HepG2 (cell line): ENCODE measurements at places on chromosomes 1 and 21. TPM values are rescaled to one million over a fixed set of nuclear protein-coding genes. Genes with fewer than 3 reads are reported as not detected.
A peak's percentile ranks its signal among the peaks of the same experiment; 100 is the strongest.

The KRTAP12-2 gene
- polyA plus RNA-seq = not detected in 2 replicates

GRCh38 chr1:77697441-77697840 lies 15.0 kb upstream of the ZZZ3 start:
- DNase-seq = no peak

The TINAGL1 gene
- 76.8 and 139 TPM in 2 replicates for polyA plus RNA-seq

GRCh38 chr1:1357871-1358432 lies 403 bp downstream of the MXRA8 start:
- DNase-seq = no peak

The SERINC2 gene
- 126 and 165 TPM in 2 replicates for polyA plus RNA-seq

GRCh38 chr1:25047506-25048240 lies 117.6 kb upstream of the RUNX3 start:
- no peak for DNase-seq

The JAM2 gene
- 0.04 and 0.07 TPM in 2 replicates for polyA plus RNA-seq

DNA sequence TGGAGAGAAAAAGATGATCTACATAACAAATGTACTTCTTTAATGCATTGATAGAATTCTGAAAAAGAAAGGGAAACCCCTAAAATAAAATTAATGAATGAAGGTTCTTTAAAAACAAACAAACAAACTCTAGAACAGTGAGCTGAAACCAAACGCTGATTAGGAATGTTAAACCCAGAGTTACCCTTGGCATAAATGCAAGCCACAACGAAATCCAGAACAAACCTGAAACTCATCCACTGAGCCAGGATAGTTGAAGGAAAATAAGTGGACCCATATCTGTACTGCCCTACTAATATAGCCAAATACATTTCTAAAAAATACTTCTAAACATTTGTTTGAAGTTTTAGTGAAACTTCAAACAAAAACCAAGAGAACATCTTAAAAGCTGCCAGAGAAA lies 505.3 kb downstream of the TTLL7 start:
- no peak for DNase-seq

The S100PBP gene
- polyA plus RNA-seq = 17.9 and 20.4 TPM in 2 replicates

DNA sequence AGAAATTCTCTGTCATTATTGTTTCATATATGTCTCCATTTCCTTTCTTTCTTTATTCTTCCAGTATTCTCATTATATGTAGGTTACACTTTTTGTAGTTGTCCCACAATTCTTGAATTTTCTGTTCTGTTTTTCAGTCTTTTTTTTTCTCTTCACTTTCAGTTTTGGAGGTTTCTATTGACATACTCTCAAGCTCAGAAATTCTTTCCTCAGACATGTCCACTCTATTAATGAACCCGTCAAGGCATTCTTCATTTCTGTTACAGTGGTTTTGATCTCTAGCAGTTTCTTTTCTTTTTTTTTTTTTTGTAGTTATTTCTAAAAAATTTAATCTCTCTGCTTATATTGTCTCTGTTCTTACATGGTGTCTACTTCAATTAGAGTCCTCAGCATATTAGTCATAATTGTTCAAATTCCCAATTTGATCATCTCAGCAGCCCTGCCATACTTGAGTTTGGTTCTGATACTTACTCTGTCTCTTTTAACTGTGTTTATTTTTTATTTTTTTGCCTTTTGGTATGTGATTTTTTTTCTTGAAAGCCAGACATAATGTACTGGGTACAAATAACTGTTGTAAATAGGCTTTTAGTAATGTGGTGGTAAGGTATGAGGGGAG lies 49.5 kb upstream of the KCNK2 start:
- DNase-seq = no peak

- no peak for DNase-seq
Observed at GRCh38 chr1:89360716-89361115, 3.1 kb upstream of the GBP6 start.

DNA sequence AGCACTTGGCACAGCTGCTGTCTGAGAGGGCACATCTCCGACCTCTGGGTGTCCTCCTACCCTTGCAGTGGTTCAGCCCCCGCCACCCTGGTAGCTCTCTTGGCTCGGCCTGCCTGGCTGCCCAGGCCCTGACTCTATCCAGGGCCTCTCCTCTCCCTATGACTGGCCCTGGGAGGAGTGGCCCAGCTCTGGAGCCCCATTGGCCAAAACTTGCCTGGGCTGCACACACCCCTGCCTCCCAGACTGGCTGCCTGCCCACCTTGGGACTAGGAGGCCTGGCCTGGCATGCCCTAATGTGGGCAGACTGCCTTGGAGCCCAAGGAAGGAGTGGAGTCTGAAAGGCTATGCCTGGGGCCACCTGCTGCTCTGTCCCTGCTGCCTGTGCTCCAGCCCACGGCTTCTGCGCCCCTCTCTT lies 33.6 kb downstream of the ACOT11 start:
- peak; percentile 47 for DNase-seq

DNA sequence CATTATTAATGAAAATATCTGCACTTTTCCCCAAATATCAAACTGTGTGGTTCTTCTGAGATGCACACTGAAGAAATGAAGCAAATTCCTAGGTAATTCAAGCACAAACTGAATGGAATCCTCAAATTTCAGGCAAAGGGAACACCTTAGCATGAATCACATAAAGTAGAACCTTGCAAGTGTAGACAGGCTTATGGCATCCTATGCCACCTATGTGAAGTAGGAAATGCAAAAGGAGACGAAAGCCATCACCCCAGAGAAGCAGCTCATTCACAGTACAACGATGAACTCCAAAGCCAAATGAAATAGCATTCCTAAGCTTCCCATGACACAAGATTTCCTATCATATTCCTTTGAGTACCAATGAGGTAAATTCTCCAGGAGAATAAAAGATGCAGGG lies 461.2 kb upstream of the RUNX1 start:
- DNase-seq = no peak

DNA sequence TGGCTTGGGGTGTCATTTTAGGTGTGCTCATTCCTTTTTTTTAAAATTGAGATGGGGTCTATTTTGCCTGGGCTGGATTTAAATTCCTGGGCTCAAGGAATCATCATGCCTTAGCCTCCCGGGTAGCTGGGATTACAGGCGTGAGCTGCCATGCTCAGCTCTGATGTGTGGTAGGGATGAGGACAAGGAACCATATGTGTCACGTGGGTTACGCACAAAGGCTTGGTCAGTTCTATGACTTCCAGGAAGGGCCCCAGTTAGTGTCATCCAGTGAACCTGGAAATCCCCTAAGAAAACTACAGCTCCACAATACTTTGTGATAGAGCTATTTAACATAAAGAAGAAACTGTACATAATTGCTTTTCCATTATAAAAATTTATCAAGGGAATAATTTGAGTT lies 6.7 kb upstream of the METTL25B start:
- DNase-seq = no peak

The NR0B2 gene
- 133 and 203 TPM in 2 replicates for polyA plus RNA-seq

DNA sequence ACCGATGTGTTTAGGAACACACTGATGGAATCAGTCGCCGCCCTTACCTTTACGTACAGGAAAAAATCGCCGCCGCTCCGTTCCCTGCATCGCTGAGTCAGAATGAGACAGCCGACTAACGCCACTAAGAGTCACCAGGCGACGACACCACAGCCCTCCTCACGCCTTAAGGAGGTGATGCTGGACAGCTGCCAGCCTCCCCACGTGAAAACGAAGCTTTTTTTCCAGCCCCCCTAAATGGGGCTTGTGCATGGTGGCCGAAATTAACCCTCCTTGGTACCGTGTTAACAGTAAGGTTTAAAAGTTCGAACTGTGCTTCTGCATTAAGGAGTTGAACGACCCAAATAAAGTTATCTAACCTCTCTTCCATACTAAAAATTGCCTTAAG lies 511 bp downstream of the DNTTIP2 start:
- DNase-seq = peak; percentile 9

- DNase-seq = no peak
Observed at GRCh38 chr1:184701816-184702215, 52.8 kb downstream of the EDEM3 start.

DNA sequence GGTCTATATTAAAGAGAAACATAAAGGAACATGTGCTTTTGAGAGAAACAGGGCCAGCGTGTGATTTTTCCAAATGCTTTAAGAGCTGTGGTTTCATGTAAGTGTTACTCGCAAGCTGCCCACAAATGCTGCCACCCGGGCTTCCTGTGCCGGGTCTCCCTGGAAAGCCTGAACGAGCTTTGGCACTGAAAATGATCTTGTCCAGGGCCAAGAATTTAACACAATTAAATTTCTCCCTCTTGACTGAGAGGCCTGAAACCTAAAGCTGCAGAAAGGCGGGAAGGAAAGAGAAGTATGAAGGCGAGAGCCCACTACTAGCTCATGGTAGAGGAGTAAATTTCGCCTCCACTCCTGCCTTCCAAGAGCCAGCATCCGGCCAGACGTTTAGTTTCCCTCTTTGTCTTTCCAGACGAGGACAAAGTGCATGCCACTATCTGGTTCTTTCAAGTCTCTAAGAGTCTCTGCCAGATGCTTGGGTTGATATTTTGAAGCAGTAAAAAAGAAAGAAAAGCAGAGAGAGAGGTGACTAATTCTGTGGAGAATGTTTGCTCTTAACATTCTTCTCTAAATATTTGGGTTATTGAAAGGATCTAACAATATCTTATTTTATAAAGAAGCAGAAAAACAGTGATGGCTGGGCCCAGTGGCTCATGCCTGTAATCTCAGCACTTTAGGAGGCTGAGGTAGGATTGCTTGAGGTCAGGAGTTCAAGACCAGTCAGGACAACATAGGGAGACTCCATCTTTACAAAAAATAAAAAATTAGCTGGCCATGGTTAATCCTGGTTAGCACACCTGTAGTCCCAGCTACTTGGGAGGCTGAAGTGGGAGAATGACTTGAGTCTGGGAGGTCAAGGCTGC lies 100.0 kb upstream of the HNRNPU start:
- peak; percentile 34 for DNase-seq

DNA sequence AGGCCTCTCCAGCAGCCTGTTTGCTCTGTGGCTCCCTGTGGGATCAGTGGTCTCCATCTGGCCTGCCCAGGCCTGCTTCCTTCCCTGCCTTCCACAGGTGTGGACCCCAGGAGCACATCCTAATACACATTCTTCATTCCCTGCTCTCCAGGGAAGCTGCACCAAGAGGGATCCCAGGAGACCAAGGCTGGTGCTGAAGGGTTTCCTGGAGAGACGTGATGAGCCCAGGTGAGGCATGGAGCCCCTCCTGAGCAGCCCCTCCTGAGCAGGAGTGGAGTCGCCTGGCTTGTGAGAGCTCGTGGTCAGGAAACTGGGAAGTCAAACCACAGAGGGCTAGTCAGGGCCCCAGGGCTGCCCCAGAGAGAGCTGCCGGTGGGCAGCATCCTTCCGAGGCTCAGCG lies 561.4 kb downstream of the MATN1 start:
- no peak for DNase-seq

The TRABD2B gene
- polyA plus RNA-seq = 0.04 and 0.17 TPM in 2 replicates

- DNase-seq = no peak
Observed at GRCh38 chr1:1085911-1086841, 12.1 kb upstream of the RNF223 start.

- no peak for DNase-seq
Observed at GRCh38 chr1:32681999-32682398, 20.6 kb downstream of the SYNC start.

The THEM5 gene
- polyA plus RNA-seq = not detected in 2 replicates

DNA sequence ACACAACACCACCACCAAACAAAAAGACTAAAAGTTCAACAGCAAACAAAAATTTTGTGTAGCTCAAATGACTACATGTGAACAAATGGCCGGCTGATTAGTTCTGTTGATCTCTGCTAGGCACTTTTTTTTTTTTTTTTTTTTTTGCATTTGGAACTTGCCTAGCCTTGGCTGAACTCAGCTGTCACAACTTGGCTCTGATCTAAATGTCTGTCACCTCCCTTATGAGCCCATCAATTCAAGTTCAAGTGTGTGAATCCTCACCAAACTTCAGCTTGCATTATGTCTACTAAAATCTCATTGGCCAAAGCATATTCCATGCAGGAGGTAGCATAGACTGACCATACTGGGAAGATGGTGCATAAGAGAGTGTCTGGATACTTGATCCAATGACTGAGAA lies 606.5 kb upstream of the ADGRL4 start:
- DNase-seq = no peak

GRCh38 chr1:221805121-221805520 lies 63.2 kb upstream of the DUSP10 start:
- no peak for DNase-seq

- no peak for DNase-seq
Observed at GRCh38 chr1:40245686-40246085, 2.1 kb upstream of the TMCO2 start.

GRCh38 chr1:41842326-41842725 lies 76.4 kb downstream of the HIVEP3 start:
- no peak for DNase-seq

DNA sequence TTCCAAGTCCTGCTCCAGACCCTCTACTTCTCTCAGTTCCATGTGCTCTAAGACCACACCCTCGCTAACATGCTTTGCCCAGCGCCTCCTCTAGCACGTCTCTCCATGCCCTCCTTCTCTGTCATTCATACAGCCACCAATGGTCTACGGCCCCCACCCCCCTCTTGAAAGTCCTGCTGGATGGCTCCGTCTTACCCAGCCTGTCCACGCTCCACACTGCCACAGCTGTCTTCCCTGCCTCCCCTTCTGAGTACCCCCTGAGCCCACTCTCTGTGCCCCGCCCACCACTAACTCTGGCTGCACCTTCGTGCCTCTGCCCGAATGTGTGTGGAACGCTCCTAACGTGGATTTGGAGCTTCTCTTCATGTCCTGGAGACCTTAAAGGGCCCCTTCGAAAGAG lies 244.6 kb downstream of the TRABD2B start:
- no peak for DNase-seq

- no peak for DNase-seq
Observed at GRCh38 chr21:14880922-14881321, 183.9 kb downstream of the NRIP1 start.

The AMY1C gene
- polyA plus RNA-seq = not detected in 2 replicates
